ENCODE measurements at places on chromosomes 13 and 19.

DNA sequence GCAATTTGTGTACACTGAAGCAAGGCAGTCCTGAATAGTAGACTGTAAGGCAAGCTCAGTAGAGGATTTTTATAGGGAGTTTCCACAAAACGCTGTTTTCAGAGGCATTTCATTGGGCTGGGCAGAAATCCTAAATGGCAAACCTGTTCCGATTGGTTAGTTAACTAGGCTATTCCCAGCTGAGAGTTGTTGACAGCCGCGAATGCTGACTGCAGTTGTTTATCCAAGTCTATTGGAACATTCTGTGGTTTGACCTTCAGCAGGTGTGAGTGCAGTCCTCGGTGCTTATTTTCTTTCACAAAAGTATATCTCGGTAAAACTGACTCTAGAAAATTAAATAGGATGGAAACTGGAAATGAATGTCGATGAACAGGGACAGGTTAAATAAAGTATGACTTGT is 45.4 kb downstream of the TPT1 start:
- DNase-seq, result no peak

- no peak for DNase-seq
These were observed 344.1 kb downstream of the RFC3 start for GRCh38 chr13:34161931-34162543.

GRCh38 chr19:16208064-16208759 is 10.5 kb downstream of the AP1M1 start:
- no peak for DNase-seq

DNA sequence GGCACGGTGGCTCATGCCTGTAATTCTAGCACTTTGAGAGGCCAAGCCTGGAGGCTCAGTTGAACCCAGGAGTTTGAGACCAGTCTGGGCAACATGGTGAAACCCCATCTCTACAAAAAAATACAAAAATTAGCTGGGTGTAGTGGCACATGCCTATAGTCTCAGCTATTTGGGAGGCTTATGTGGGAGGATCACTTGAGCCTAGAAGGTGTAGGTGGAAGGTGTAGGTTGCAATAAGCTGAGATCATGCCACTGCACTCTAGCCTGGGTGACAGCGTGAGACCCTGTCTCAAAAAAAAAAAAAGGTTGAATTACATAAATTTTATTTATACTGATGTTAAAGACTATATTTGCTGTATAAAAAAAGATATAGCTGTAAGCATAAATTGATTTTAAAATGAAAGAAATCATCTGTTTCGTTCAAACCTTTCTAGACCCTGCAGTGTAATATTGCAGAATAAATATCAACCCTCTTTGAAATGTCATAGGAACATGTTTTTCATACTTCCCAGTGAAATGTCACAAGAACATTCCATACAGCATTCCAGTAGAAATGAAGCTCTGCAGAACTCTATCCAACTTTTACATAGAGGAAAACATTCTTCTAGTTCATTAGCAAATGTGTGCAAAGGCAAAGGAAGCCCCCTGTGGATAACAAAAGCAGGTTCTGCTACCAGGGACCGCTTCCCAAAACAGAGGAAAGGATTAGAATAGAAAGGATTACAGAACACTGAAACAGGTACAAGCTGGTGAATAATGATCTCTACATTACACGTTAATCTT is 76.0 kb downstream of the CAB39L start:
- no peak for DNase-seq

DNA sequence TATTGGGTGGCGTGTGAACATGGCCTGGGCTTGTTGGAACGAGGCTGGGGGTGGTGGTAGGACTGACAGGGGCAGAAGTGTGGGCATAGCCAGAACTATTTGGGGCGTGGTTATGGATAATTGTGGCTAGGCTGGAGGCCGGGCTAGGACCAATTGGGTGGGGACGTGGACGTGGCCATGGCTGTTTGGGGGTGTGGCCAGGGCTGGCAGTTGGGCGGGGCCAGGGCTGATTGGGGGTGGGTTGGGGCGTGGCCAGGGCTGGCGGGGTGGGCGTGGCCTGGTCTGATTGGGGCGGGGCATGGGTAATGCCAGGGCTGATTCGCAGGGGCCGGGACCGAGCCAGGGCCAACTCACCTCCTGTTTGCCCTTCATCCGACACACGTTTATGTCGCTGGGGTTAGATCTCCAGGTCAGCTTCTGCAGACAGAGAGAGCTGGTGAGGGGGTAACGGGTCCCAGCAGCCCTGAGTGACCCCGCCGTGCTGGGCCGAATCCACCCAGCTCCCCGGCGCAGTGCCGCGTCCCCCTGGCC is 2.8 kb downstream of the SEMA6B start:
- DNase-seq, result no peak

DNA sequence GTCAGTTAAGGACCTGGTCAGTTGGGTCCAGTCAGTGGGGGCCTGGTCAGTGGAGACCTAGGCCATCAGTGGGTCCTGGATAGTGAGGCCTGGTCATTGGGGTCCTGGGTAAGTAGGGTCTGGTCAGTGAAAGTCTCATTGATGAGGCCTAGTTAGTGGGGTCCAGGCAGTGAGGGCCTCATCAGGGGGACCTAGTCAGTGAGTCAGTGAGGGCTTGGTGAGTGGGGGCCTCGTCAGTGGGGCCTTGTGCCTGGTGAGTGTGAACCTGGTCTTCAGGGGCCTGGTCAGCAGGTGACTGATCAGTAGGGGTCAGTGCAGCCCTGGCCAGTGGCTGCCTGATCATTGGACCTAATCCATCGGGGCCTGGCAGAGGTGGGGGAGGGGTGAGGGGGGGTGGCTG is 42.6 kb upstream of the TPM4 start:
- DNase-seq, result no peak

- no peak for DNase-seq
These were observed 12.8 kb upstream of the MADCAM1 start for GRCh38 chr19:483332-484072.

Data from endothelial cell (in vitro differentiated cells).